ENCODE measurements at places on chromosomes 2 and 18. TPM values are rescaled to one million over a fixed set of nuclear protein-coding genes. Genes with fewer than 3 reads are reported as not detected.

- H3K27ac ChIP-seq = no peak overlapping the region
- H3K4me3 ChIP-seq = no peak overlapping the region
- no peaks in the 10 kb centered on the region for H3K36me3 ChIP-seq
- peaks cover 3% of the 10 kb centered on the region for H3K27me3 ChIP-seq
Measured at GRCh38 chr2:149149007-149149297, 110.5 kb downstream of the LYPD6B start.

- H3K27me3 ChIP-seq = no peaks in the 10 kb centered on the region
- no peak overlapping the region for H3K27ac ChIP-seq
- no peaks in the 10 kb centered on the region for H3K36me3 ChIP-seq
- H3K4me3 ChIP-seq = no peak overlapping the region
Measured at GRCh38 chr2:133378928-133379549, 189.2 kb downstream of the NCKAP5 start.

DNA sequence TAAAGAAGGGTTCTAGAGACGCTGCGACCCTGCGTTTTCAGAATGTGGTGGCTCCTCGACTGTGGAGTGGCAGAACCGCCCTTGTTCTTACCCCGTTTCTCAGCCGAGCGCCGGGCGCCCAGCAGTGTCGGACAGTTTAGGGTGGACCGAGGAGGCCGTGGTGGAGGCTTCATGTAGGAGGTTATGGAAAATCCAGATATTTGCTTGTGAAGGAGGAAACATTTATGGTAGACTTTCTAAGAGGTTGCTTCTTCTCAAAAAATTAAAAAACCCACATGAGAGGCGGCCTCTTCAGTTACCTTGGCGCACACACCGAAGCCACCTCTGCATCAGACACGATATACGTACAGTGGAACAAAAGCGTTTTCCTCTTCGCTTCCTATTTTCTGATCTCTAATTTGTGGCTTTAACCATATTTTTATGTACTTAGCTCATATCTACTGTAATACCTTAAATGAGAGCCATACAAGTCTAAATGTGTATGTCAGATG is 120.8 kb downstream of the NFATC1 start:
- H3K4me1 ChIP-seq = peaks cover 55% of the 10 kb centered on the region
- no peak for DNase-seq
- H3K4me3 ChIP-seq = peak overlapping the region; percentile 35
- H3K27me3 ChIP-seq = no peaks in the 10 kb centered on the region
- no peak overlapping the region for H3K27ac ChIP-seq

GRCh38 chr2:149449017-149449416 is 118.6 kb downstream of the LYPD6 start:
- no peak overlapping the region for H3K27ac ChIP-seq
- no peaks in the 10 kb centered on the region for H3K27me3 ChIP-seq
- DNase-seq = no peak
- no peak overlapping the region for H3K4me3 ChIP-seq
- no peaks in the 10 kb centered on the region for H3K4me1 ChIP-seq

GRCh38 chr18:77006305-77007175 is 126.0 kb downstream of the MBP start:
- peaks cover 10% of the 10 kb centered on the region for H3K36me3 ChIP-seq
- no peaks in the 10 kb centered on the region for H3K27me3 ChIP-seq
- H3K4me3 ChIP-seq = no peak overlapping the region
- H3K27ac ChIP-seq = no peak overlapping the region

GRCh38 chr2:172600557-172601008 is 44.7 kb downstream of the PDK1 start:
- no peaks in the 10 kb centered on the region for H3K27me3 ChIP-seq
- DNase-seq = no peak
- H3K36me3 ChIP-seq = peaks cover 15% of the 10 kb centered on the region
- H3K27ac ChIP-seq = no peak overlapping the region
- H3K4me3 ChIP-seq = no peak overlapping the region
- peaks cover 4% of the 10 kb centered on the region for H3K4me1 ChIP-seq

- no peaks in the 10 kb centered on the region for H3K36me3 ChIP-seq
- H3K27me3 ChIP-seq = no peaks in the 10 kb centered on the region
- no peak overlapping the region for H3K4me3 ChIP-seq
Measured at GRCh38 chr18:28736951-28737350, 560.0 kb upstream of the CDH2 start.

DNA sequence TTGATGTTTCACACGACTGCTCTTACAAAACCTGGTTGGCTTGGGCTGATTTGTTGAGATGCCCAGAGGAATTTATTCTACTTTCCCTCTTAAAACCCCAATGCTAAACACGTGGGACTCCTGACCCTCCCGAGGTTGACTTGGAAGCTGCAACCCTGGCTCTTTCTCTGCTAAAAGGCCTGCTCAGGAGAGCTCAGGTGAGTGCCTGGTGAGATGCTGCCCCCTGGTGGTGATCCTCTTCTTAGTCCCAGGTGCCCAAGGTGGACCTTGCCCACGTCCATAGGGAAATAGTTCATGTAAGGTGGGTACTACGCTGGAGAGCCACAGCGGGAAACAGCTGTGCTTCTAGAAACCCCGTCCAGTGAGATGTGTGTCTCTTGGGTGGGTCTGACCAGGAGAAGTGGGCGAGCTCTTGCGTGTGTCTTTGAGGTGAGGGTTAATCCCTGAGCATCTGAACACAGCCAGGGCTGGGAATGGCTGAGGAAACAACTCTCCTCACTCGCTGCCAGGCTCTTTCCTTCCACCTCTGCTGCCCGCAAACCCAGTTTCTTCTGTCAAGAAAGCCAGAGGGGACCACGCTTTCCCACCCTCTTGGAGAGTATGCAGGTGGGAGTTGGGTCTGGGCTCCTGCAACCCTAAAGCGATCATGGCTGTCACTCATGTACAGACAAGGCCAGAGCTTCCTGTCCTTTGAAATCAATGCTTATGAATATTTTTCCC is 25.5 kb upstream of the PXDN start:
- H3K36me3 ChIP-seq = no peaks in the 10 kb centered on the region
- H3K27me3 ChIP-seq = no peaks in the 10 kb centered on the region
- H3K4me1 ChIP-seq = no peaks in the 10 kb centered on the region
- no peak overlapping the region for H3K27ac ChIP-seq
- no peak overlapping the region for H3K4me3 ChIP-seq

- no peaks in the 10 kb centered on the region for H3K4me1 ChIP-seq
- no peaks in the 10 kb centered on the region for H3K27me3 ChIP-seq
- no peak for DNase-seq
- H3K27ac ChIP-seq = no peak overlapping the region
- H3K4me3 ChIP-seq = no peak overlapping the region
Measured at GRCh38 chr2:225173909-225174308, 131.6 kb upstream of the DOCK10 start.

DNA sequence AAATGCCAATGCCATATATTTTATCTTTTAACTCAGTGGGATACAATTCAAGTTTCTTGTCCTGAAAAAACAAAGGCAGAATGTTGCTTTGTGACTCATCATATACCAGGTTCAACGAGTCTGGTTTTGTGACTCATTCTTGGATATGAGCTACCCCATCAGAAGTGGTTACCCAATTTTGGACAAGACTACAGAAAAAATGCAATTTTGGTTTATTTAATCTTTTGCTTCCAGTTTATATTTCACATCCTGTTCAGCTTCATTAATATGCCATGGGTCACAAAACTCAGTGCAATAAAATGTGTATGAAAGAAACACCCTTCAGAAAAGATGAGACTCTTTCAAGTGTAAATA is 25.0 kb downstream of the FN1 start:
- H3K36me3 ChIP-seq = no peaks in the 10 kb centered on the region
- no peaks in the 10 kb centered on the region for H3K4me1 ChIP-seq
- no peak overlapping the region for H3K4me3 ChIP-seq
- no peak overlapping the region for H3K27ac ChIP-seq

- H3K4me3 ChIP-seq = no peak overlapping the region
- H3K27ac ChIP-seq = no peak overlapping the region
- DNase-seq = no peak
Measured at GRCh38 chr18:55605733-55606338, 17.8 kb upstream of the TCF4 start.

- H3K4me1 ChIP-seq = no peaks in the 10 kb centered on the region
- H3K36me3 ChIP-seq = no peaks in the 10 kb centered on the region
- no peak for DNase-seq
- H3K27ac ChIP-seq = no peak overlapping the region
- no peaks in the 10 kb centered on the region for H3K27me3 ChIP-seq
Measured at GRCh38 chr2:202311823-202312388, 46.3 kb downstream of the NOP58 start.

- H3K36me3 ChIP-seq = no peaks in the 10 kb centered on the region
- no peak overlapping the region for H3K27ac ChIP-seq
- DNase-seq = no peak
- no peak overlapping the region for H3K4me3 ChIP-seq
- no peaks in the 10 kb centered on the region for H3K27me3 ChIP-seq
Measured at GRCh38 chr2:167681234-167682015, 566.0 kb downstream of the STK39 start.

GRCh38 chr2:15311926-15312325 is 249.2 kb downstream of the NBAS start:
- peaks cover 15% of the 10 kb centered on the region for H3K4me1 ChIP-seq
- no peaks in the 10 kb centered on the region for H3K27me3 ChIP-seq
- H3K36me3 ChIP-seq = no peaks in the 10 kb centered on the region
- no peak for DNase-seq
- H3K27ac ChIP-seq = no peak overlapping the region

GRCh38 chr2:67948506-67948905 is 114.3 kb downstream of the C1D start:
- no peak overlapping the region for H3K4me3 ChIP-seq
- H3K36me3 ChIP-seq = no peaks in the 10 kb centered on the region
- no peaks in the 10 kb centered on the region for H3K27me3 ChIP-seq
- no peak for DNase-seq
- H3K4me1 ChIP-seq = no peaks in the 10 kb centered on the region

- H3K27ac ChIP-seq = no peak overlapping the region
Measured at GRCh38 chr18:12842459-12843380, 41.3 kb downstream of the PTPN2 start.

- H3K36me3 ChIP-seq = no peaks in the 10 kb centered on the region
- no peak overlapping the region for H3K4me3 ChIP-seq
- peaks cover 3% of the 10 kb centered on the region for H3K27me3 ChIP-seq
- H3K27ac ChIP-seq = no peak overlapping the region
Measured at GRCh38 chr2:158936978-158937377, 31.5 kb upstream of the TANC1 start.

GRCh38 chr18:46276748-46277147 is 172.6 kb downstream of the HAUS1 start:
- no peaks in the 10 kb centered on the region for H3K36me3 ChIP-seq
- no peak overlapping the region for H3K4me3 ChIP-seq
- no peaks in the 10 kb centered on the region for H3K27me3 ChIP-seq
- no peaks in the 10 kb centered on the region for H3K4me1 ChIP-seq
- no peak overlapping the region for H3K27ac ChIP-seq

- no peak overlapping the region for H3K27ac ChIP-seq
- DNase-seq = no peak
- H3K4me1 ChIP-seq = peaks cover 7% of the 10 kb centered on the region
Measured at GRCh38 chr2:144470334-144470733, 49.6 kb downstream of the ZEB2 start.

DNA sequence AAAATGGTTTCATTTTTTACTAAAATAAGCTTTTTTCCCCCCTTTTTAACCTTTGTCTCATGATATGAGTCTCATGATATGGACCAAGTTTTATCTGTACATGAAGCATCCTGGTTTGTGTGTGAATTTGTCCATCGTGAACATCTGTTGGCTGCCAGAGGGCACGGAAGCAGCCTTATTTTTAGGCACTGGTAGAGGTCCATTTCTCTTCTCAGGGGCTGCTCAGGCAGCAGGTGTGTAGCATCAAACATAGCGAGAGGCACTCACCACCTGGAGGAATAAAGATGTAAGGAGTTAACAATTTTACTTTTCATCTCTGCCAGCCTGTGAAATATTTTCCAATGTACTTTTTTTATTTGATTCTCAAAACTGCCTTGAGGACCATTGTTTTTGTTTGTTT is 134.5 kb downstream of the RHBDD1 start:
- H3K27me3 ChIP-seq = no peaks in the 10 kb centered on the region
- DNase-seq = no peak
- no peaks in the 10 kb centered on the region for H3K36me3 ChIP-seq
- H3K4me3 ChIP-seq = no peak overlapping the region

DNA sequence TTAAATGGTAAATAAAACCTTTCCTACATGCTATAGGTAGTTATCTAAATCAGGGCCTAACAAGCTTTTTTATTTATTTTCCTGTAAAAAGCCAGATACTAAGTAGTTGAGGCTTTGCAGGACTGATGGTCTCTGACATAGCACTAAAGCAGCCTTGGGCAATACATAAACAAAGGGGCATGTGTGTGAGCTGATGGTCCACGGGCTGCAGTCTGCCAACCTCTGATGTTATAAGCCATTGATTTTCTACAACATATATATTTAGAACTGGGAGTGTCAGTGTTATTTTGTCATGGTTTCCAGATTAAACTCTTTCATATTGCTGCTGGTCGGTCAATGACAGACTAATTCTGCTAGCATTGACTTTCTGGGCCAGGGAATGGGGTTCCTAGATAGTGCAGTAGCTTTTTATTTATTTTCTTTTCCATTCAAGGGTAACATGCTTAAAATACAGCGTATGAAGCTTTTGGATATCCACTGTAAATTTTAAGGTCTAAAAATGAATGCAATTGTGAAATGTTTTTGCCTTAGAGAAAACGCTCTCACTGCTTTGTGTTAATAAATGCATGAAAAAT is 134.0 kb downstream of the NEDD4L start:
- no peak overlapping the region for H3K4me3 ChIP-seq
- no peaks in the 10 kb centered on the region for H3K27me3 ChIP-seq
- H3K27ac ChIP-seq = no peak overlapping the region

GRCh38 chr18:12301263-12302005 is 6.6 kb upstream of the TUBB6 start:
- peaks cover 7% of the 10 kb centered on the region for H3K27me3 ChIP-seq
- no peak overlapping the region for H3K4me3 ChIP-seq
- no peak overlapping the region for H3K27ac ChIP-seq
- H3K36me3 ChIP-seq = no peaks in the 10 kb centered on the region

DNA sequence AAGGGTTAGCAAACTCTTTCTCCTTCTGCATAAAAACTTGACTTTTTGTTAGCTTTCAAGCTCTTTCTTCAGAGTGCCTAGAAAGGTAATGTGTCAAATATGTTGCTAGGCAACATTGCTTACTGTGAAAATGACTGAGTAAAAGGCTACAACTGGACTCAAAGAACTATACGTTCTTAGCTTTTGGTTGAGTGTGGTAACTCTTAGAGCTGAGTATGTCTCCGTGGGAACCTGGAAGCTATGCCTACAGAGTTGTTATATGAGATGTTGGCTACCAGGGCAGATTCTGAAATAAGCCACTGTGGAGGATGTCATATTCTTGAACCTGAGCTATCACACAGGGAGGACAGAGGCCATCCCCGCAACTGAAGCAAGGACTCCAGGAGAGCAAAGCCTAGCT is 105.5 kb downstream of the ARL6IP6 start:
- no peaks in the 10 kb centered on the region for H3K4me1 ChIP-seq
- no peak for DNase-seq
- no peaks in the 10 kb centered on the region for H3K36me3 ChIP-seq
- no peak overlapping the region for H3K4me3 ChIP-seq
- no peaks in the 10 kb centered on the region for H3K27me3 ChIP-seq
- H3K27ac ChIP-seq = no peak overlapping the region

SERPINB11 gene
- total RNA-seq = not detected

GPR55 gene
- total RNA-seq = 11.1 TPM

XIRP2 gene
- not detected for total RNA-seq

CD8B2 gene
- 3.6 TPM for total RNA-seq

LDLRAD4 gene
- total RNA-seq = 27.3 TPM

ALPP gene
- not detected for total RNA-seq

BCL11A gene
- 0.07 TPM for total RNA-seq

FOXI3 gene
- not detected for total RNA-seq

STK17B gene
- 130 TPM for total RNA-seq

GALR1 gene
- total RNA-seq = not detected

LYG1 gene
- 1.1 TPM for total RNA-seq
